Neural progenitor cell (in vitro differentiated cells): ENCODE measurements at places on chromosomes 7 and 10. TPM values are rescaled to one million over a fixed set of nuclear protein-coding genes. Genes with fewer than 3 reads are reported as not detected.

DNA sequence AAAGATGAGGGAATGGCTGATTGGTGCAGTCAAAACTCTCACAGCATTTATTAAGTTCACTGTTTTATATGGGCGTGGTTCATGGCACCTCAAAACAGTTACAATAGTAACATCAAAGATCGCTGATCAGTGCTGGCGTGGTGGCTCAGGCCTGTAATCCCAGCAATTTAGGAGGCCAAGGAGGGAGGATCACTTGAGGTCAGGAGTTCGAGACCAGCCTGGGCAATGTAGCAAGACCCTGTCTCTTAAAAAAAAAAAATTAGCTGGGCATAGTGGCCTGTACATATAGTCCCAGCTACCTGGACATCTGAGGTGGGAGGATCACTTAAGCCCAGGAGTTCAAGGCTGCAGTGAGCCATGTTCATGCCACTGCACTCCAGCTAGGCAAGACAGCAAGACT, 48.5 kb downstream of the KLHDC10 start:
- no peak for DNase-seq

- DNase-seq, result peak; percentile 54
Observed at GRCh38 chr7:66205741-66206090, 582 bp downstream of the TPST1 start.

DNA sequence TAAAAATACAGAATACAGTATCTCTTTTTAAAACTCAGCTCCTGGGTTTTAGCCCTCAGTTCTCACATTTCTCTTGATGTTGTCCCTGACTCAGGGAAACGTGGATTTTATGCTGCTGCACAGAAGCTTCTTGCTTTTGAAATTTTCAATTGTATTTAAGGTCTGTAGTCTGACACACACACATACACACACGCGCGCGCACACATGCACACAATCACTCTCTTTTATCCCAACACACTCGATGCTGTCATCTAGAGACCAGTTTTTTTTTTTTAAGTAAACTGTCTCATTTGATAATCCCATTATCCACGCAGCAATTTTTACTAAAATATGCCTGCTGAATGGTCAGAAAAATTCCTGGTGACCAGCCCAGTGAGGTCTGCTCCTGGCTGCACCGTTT, 108.6 kb downstream of the KMT2E start:
- DNase-seq, result no peak

DNA sequence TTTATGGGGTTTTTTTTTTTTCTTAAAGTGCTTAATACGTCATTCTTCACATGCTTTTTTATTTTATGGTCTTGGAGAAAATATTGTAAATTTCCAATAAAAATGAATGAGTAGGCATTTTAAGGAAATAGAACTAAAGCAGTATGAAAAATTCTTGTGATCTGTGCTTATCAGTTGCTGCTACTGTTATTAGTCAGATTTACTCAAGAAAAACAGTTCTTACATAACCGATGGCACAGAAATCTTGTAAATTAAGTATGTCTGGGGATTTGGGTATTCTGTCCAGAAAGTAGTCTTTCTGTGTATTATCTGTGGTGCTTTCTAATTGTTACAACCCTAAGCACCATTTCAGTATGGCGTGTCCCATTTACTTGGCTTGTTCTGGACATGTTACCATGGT, 64.7 kb downstream of the LRGUK start:
- DNase-seq, result no peak

The CHST3 gene
- 9.1 and 11.9 TPM in 2 replicates for total RNA-seq

DNA sequence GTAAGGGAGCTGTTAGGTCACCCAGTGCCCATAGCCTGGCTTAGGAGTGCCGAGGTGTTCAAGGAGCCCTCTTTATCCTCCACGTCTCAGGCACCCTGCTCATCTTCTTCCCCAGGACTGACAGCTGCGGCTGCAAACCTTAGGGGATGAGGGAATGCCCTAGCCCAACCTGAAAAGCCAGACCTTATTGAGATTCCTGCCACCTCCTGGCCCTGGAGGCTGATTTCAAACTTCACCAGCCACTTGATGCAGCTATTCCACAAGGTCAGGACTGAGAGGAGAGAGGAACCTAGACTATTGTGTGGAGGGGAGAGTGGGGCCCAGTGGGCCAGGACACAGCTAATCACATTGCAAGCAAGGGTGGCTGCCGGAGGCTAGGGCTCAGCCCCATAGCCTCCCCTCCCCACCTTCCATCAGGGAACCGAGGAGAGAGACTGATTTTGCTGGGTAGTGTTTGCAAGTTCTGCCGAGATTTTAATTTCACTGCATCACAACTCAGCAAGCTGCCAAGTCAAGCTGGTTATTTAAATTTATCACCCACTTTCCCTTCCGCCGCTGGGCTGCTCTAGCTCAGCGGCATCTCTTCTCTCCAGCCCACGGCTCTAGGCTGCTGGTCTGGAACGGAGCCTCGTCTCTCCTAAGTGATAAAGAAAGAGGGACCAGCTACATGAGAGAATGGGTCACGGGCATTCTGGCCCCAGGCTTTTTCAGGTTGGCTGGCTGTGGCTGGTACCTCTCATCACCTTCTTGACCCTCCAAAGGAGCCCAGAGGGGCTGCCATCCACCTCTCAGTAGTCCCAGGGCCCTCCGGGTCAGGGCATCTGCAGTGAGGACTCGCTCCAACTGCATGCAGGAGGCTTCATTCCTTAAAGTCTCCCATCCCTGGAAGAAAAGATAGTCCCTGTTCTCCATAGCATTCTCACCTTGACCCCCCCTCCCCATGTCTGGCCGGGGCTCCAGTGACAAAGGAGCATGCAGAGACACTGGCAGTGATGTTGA, 66.7 kb downstream of the PAX2 start:
- DNase-seq, result no peak

GRCh38 chr7:47446871-47447466, 134.9 kb downstream of the TNS3 start:
- no peak for DNase-seq

DNA sequence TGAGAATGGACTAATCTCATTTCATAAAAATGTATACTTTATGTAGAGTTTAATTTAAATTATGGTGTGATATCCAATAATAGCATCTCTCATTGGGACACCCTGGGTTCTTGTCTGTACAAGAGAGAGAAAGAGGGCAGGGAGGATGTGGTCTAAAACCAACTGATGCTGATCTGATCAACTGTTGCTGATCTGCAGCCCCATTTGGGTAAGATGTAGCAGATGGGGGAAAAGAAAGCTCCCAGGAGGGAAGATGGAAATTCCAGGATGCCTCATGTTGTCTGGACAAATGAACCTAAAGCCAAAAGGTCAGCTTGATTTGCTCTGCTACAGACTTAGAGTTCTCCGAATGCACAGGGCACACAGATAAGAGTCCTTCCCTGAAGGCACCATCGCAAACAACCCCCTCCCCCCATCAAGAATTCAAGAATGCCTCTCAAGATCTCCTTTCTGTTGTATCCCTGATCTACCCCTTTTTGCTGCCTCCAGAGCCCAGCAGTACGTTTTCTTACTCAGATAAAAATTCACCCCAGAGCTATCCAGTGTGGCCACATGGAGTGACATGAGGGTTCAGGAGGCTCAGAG, 171.4 kb upstream of the INHBA start:
- no peak for DNase-seq

- DNase-seq, result no peak
Observed at GRCh38 chr7:55171157-55171556, 152.3 kb downstream of the EGFR start.

The PCLO gene
- total RNA-seq, result 2.0 and 2.5 TPM in 2 replicates

The SAP25 gene
- 1.5 TPM in 1 of 2 replicates, not detected in the other for total RNA-seq

DNA sequence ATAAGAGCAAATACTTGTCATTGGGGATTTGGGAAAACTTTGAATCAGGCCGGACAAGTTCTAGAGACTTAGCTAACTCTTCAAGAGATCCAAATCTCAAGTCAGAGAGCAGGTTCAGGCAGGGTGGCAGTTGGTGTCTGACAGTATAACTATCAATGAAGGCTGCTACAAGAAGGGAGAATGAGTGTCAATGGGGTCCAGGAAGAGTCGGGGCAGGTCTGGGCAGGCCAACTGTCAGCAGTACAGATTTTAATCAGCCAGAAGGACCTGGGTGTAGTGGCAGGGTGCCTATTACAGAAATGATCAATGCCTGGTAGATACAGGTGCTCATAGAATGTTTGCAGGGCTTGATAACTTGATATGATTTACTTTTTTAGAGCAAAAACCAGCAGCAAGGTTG, 751.1 kb downstream of the GRM8 start:
- DNase-seq, result no peak

DNA sequence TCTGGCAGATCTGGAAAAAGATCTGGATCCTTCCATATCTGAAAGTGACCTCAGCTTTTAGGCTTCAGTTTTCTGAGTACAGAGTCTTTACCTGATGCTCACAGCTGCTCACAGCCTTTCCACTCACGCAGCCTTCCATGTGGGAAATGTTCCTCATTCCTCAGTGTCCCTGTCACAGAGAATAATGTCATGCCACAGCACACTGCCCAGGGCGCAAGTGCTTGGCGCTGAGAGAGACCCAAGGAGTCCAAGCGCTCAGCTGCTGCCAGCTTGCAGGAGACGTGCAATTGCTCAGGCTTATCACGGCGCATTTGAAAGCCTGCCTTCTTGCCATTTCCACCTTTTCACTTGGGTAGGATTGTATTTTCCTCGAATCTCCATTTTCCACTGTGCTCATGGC, 271.9 kb upstream of the MKI67 start:
- DNase-seq, result no peak

DNA sequence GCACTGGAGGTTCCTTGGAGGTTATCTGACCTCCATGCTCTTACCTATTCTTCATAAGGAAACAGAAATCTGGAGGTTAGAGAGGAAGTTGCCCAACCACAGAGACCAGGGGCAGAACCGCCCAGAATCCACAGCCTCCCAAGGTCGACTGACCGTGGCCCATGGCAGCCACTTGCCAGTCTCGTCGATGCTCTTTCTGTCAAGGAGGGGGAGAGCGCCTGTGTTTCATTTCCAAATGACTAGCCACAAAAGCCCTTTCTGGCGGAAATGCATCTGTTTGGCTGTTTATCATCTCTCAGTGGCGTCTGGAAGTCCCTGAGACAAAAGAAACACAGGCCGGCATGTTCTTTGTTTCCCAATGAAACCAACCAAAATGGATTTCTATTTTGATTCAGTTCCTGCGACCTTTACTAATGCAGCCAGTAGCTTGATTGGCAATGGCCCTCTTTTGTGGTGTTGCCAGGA, 2.9 kb downstream of the RAMP3 start:
- no peak for DNase-seq

The GSTO2 gene
- total RNA-seq, result 4.9 and 7.6 TPM in 2 replicates
